Breast epithelium (tissue), 4 donors: ENCODE measurements at places on chromosomes 12 and 14. TPM values are rescaled to one million over a fixed set of nuclear protein-coding genes. Genes with fewer than 3 reads are reported as not detected.

- no peak for DNase-seq
Observed at GRCh38 chr14:101962503-101962874, 1.9 kb upstream of the DYNC1H1 start.

DNA sequence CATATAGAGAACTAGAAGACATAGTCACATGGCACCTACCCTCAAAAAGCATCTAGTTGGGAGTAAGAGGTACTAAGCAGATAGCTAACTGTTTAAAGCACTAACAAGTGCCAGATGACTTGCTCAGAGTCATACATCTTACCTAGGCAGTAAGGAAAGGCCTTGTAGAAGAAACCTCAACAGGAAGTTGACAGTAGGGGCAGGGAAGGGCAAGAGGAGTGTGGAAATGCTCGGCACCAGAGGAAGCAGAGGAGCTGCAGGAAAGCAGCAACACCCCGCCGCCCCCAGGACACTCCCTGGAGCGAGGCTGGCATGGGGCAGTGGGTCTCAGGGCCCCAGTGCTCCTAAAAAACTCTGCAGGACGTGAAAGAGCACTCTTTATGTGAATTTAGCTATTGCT, 92.9 kb downstream of the PPP2R5C start:
- DNase-seq, result no peak

Gene GLT8D2
- 8.6 TPM for total RNA-seq

Gene IL22
- total RNA-seq, result not detected

Gene HECTD1
- 242 TPM for total RNA-seq

DNA sequence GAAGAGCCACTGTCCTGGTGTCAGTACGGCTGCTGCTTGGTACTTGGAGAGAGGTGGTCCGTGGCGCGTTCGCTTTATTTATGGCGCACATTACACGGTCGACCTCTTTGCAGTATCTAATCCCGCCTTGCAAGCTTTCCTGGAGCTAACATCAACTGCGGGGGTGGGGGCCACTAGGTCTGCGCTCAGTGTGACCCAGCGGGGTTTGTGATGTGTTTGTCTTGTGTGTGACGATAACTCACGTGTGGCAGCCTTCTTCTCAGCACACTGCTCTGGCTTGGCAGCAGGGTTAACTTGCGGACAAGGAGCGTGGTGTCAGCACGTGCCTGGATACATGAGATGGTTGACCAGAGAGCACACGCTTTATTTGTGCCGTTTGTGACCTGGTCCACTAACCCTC, 122.2 kb upstream of the RTL1 start:
- no peak for DNase-seq

Gene B4GALNT3
- 5.9 TPM for total RNA-seq

DNA sequence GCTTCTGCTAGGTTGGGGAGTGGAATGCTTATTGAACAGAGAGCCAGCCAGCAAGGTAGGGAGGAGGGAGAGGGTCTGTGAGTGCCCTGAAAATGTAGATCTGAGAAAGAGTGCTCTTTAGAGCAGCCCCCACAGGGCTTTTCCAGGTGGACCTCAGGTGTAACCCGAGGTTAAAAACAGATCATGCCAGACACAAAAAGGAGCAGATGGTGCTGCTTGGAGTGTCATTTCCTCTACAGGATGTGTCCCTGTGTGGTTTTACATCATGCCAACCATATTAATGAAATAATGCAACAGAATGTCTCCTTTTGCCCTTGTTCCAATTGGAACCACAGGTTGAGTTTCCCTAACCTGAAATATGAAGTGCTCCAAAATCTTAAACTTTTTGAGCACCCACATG, 6.4 kb downstream of the SUSD6 start:
- no peak for DNase-seq

- DNase-seq, result no peak
Observed at GRCh38 chr12:57802607-57803006, 15.9 kb downstream of the AVIL start.

GRCh38 chr12:64181430-64182291, 40.4 kb downstream of the KICS2 start:
- DNase-seq, result peak; percentile 44

Gene KRT77
- total RNA-seq, result 0.48 TPM
